Activated CD4-positive, alpha-beta T cell treated with anti-CD3 and anti-CD28 coated beads, Interleukin-2, amount 10 ng/mL, durations not matched to agents 24 days and 14 days (primary cell): ENCODE measurements at places on chromosomes 1 and 21. TPM values are rescaled to one million over a fixed set of nuclear protein-coding genes. Genes with fewer than 3 reads are reported as not detected.
A peak's percentile ranks its signal among the peaks of the same experiment; 100 is the strongest.

DNA sequence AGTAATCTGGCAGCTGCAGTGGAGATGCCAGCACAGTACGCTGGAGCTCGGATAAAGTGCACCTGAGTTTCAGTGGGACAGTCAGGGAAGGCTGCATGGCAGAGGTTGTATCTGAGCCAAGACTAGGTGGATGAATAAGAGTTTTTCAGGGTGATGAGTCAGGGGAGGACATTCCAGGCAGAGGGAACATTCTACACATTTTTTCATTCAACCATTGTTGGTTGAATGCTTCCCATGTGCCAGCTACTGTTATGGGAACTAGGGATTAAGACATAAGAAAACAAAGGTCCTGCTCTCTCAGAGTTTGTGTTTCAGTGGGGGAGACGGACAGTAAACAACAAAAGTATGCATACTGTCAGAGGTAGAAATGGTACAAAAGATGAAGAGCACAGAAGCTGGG, 5.2 kb downstream of the LEPR start:
- DNase-seq = no peak
- no peaks in the 10 kb centered on the region for H3K27me3 ChIP-seq
- peaks cover 18% of the 10 kb centered on the region for H3K4me1 ChIP-seq
- peaks cover 31% of the 10 kb centered on the region for H3K36me3 ChIP-seq
- no peak overlapping the region for H3K4me3 ChIP-seq

The CRNN gene
- not detected in 2 replicates for total RNA-seq

DNA sequence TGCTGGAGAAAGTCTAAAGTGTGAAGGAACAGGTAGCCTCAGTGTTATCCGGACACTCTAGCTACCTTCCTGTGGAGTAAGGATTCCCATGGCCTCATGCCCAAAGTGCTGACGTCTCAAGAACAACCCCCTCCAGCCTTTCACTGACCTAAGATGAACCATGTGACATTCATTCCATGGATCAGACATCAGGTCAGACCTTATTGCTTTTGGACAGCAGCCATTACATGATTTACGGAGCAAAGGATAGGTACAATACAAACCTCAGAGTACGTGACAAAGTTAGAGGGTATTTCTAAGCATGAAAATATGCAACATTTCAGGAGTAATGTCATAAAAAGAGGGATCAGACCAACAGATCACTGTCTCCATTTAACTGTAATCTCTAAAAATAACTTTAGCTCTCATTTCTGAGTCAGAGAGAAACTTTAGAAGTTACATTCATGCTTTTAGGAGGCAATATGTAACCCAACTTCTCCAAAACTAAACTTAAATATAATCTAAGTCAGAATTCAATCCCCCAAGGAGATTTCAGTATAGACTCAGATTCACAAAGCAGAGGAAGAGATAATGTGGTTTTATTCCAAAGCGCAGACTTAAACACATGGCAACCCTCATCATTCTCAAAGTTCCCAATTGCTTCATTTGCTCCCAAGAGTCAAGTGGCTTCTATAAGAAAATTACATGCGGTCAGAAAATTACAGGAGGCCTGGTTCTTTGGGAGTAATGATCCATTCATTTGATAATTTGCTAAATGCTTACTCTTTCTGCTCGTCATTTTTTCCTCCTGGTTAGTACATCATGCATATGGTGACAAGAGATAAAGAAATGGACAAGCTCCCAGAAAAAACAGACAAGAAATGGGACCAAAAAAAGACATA, 280.4 kb downstream of the SETD4 start:
- H3K36me3 ChIP-seq = no peaks in the 10 kb centered on the region
- H3K27ac ChIP-seq = no peak overlapping the region
- DNase-seq = no peak
- H3K4me3 ChIP-seq = no peak overlapping the region

- H3K4me1 ChIP-seq = no peaks in the 10 kb centered on the region
- no peak overlapping the region for H3K27ac ChIP-seq
- peaks cover 6% of the 10 kb centered on the region for H3K27me3 ChIP-seq
Observed at GRCh38 chr1:225825078-225825477, 15.2 kb downstream of the EPHX1 start.

DNA sequence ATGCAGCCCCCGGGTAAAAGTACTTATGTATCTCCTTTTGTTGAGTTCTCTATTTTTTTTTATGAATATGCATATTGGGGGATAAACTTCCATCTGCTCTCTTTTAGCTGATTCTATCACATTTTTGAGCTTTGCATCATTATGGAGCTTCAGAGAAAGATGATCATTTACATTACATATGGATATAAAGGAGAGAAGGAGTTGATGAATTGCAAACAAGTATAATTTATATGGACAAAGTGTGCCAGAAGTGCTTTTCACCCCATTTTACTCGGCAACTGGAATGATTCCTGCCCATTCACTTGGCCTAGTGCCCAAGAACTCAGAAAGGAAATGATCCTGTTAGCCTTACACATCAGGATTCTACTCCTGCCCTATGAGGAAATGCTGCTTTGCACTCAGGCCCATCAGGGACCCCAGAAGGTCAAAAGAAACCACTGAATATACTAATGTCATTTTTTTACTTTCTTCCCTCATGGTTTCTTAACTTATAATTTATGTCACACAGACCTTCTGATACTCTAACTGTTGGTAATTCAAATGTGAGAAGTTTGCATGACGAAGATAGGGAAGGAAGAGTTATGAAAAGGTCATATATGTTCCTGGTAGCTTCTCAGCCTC, 65.6 kb downstream of the SAMSN1 start:
- H3K4me1 ChIP-seq = peaks cover 50% of the 10 kb centered on the region
- H3K4me3 ChIP-seq = no peak overlapping the region
- H3K27ac ChIP-seq = peak overlapping the region; percentile 10
- DNase-seq = no peak

DNA sequence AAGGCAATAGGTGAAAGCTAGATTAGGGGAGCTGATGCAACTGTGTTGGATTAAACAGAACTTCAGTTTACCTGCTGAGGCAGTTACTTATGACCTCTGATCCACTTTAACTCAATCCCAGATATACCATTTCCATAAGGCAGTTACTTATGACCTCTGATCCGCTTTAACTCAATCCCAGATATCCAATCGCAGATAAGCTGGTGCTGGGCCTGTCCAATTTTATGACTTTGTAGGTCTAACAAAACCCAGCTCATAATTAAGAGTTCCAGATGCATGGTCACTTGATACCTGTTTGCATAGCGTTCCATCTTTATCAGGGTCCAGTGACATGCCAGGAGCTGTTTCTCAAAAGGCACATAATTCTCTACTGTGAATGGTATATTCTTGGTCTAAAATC, 396.0 kb downstream of the AGBL4 start:
- no peaks in the 10 kb centered on the region for H3K4me1 ChIP-seq
- no peak for DNase-seq
- H3K4me3 ChIP-seq = no peak overlapping the region
- no peak overlapping the region for H3K27ac ChIP-seq
- H3K27me3 ChIP-seq = no peaks in the 10 kb centered on the region
- H3K36me3 ChIP-seq = no peaks in the 10 kb centered on the region

DNA sequence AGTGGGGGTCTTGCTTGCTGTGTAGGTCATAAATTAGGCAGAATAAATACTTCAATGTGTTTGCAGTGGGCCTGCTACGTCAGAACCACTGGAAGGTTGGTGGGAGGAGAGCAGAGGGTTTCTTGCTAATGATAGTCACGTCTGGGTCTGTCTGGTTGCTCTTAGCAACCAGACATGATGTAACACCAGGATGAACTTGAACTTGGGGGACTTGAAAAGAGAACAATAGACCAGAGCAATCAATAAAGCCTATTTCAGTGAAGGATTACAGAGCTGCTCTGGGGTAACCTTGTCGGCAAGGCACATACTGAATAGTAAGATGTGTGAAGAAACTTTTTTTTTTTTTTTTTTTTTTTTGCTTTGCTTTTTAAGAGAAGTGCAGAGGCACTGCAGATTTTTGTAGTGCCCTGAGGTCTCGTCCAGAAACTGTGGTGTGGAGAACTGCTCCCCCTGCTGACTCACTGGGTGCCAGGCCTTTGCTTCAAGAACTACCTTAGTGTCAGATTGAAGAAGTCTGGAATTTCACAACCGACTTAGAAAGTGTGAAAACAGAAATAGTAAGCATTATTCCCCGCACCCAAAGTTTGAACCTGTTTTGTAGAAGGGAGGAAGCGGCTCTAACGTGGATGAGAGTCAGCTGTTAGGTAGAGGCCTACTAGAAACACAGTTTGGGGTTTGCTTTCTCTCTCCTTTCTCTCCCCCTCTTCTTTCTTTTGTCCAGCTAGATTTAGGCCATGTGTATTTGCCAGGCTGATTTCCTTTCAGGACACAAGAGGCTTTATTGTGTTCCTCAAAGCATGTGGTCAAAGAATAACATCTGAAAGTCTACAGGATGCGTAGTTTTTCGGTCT, 271.6 kb downstream of the TM2D1 start:
- H3K4me3 ChIP-seq = no peak overlapping the region
- H3K4me1 ChIP-seq = peaks cover 8% of the 10 kb centered on the region
- DNase-seq = peak; percentile 84
- H3K36me3 ChIP-seq = no peaks in the 10 kb centered on the region

The CRABP2 gene
- 0.62 and 1.4 TPM in 2 replicates for total RNA-seq

- no peaks in the 10 kb centered on the region for H3K27me3 ChIP-seq
- peak; percentile 57 for DNase-seq
- H3K4me3 ChIP-seq = peak overlapping the region; percentile 92
- peak overlapping the region; percentile 75 for H3K27ac ChIP-seq
- H3K4me1 ChIP-seq = peaks cover 35% of the 10 kb centered on the region
Observed at GRCh38 chr1:19313636-19313959, 1.5 kb downstream of the SLC66A1 start.

- H3K27ac ChIP-seq = no peak overlapping the region
- peaks cover 47% of the 10 kb centered on the region for H3K27me3 ChIP-seq
- no peak overlapping the region for H3K4me3 ChIP-seq
Observed at GRCh38 chr1:110559157-110559556, 40.2 kb upstream of the KCNA10 start.

DNA sequence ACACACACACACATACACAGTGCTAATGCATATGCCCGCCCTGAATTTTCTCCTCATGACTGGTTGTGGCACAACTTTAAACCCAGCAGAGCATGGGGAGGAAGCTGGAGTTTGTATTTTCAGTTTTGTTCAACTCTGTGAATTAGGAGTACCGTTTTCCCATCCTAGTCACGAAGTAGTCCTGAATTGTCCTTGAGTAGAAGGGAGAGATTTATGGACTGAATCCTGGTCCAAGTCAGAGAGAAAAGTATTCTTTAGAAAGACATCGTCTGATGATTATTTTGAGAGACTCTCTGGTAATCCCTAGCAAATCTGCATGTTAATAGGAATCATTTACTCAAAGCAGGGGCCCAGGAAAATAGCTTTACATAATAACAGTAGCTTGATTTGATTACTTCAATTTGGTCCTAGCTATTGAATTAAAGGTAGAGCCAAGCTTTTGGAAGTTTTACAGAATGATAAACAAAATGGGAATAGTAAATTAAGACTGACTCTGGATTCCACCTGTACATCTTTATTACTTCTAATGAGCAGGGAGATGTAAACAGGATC, 60.5 kb upstream of the OLIG2 start:
- DNase-seq = no peak
- H3K27ac ChIP-seq = no peak overlapping the region
- peaks cover 29% of the 10 kb centered on the region for H3K27me3 ChIP-seq

The RNU1-3 gene
- total RNA-seq = 1,962 and 2,189 TPM in 2 replicates
